ENCODE measurements at places on chromosomes 11 and 22.
A peak's percentile ranks its signal among the peaks of the same experiment; 100 is the strongest.

DNA sequence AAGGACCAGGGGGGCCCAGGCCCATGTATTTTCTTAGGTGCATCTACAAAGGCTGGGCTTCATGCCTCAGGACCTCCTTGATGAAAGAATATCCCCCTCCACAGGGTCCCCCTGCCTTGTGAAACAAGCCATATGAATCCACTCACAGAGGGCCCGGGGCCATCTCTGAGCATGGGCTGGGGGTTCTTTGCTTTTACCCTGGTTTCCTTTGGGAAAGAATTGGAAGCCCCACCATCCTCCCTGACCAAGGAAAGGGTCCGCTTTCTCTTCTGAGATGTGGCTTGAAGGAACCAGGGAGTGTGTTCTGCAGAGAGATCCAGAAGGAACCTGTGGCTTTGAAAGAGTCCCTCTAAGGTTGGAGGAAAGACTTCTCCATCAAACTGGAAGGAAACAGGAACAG is 9.2 kb upstream of the ANO1 start:
- DNase-seq: no peak

DNA sequence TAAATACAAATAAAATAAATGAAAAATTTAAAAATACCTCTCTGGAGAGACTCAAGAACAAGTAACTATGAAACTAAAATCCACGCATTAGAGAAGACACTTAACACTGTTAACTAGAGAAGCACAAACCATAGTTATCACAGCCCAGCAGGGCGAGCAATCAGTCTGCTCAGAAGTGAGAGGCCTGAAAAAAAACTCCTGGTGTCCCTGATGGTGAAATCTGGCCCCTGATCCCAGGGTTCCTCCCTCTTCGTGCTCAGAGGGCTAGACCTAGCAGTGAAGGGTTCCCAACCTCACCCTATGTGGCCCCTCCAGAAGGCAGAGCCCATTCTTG is 49.7 kb upstream of the VPREB1 start:
- DNase-seq: no peak

DNA sequence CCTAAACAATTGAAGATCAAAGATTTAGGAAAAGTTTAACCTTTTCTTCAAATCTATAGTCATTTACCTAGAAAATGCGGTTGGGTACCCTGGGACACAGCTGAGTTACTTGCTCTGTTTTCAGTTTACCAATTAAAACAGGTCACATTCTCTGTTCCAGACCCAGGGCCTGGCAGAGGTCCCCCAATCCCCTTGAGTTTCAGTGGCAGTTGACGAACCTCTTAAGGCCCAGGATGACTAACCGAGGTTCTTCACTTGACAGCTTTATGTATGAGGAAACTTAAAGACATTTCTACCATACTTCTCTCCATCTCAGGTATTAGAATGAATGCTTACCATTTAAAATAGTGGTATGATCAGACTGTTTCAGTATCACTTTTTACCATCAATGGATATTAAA is 16.3 kb downstream of the LDHAL6A start:
- no peak for DNase-seq

GRCh38 chr11:123549926-123550917 is 104.2 kb downstream of the SCN3B start:
- no peak for DNase-seq

- DNase-seq: no peak
These were observed 200.3 kb downstream of the MSANTD4 start for GRCh38 chr11:105821781-105822180.

GRCh38 chr11:38365274-38365673 is 1767.2 kb upstream of the RAG2 start:
- DNase-seq: no peak

GRCh38 chr11:65817312-65817834 is 16.4 kb upstream of the SNX32 start:
- DNase-seq: no peak

- no peak for DNase-seq
These were observed 83.5 kb upstream of the EIF3D start for GRCh38 chr22:36612458-36612857.

- no peak for DNase-seq
These were observed 242.7 kb upstream of the NCAM1 start for GRCh38 chr11:112718483-112718882.

DNA sequence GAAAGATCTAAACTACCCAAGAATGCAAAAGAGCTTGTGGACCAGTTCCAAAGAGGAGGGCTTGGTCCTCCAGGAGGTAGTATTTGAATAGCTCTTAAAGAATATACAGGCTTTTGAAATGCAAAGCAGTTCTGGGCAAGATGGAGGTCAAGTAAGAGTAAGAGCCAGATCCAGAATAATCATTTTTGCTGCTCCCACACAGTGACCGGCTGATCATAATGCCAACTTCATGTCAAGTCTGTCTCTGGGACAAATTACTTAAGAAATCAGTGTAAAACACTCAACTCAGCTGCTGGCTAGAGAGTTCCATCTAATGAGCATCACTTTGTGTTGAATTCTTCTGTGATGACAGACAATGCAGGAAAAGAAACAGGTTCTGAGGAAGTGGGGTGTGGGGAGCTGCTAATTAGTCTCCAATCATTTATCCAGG is 250.9 kb upstream of the NARS2 start:
- DNase-seq: peak; percentile 18

GRCh38 chr11:119154178-119154577 is 5.3 kb downstream of the ABCG4 start:
- DNase-seq: no peak

- peak; percentile 59 for DNase-seq
These were observed 950.9 kb upstream of the CHORDC1 start for GRCh38 chr11:91173701-91174100.

DNA sequence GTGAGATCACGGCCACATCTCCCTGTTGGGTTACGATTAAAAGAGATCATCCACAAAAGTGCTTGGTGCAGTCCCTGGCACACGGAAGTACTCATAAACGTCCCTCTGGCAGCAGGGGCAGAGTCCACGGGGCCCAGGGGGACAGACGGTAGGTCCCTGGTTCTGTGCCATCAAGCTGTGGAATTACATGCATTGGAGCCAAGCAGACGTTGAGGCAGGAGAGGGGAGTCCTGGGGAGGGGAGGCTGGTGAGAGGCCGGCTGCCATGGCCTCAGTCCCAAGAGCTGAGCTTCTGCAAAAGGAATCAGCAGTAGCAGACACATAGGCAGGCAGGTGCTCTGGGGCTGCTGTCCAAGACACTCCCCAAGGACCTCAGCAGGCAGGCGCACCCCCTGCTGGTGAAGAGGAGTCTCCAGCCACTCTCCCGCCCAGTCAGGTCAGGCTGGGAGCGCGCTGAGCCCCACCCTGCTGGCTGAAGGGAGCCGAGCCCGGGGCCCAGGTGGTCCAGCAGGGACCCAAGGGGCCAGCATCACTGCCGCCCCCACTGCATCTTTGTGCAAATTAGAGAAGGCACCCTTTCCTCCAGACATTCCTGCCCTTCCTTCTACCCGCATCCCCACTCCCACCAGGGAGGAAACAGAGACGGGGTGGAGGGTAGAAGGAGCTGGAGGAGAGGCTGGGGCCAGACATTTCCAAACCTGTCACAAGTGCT is 7.6 kb upstream of the KCTD17 start:
- DNase-seq: no peak

- peak; percentile 81 for DNase-seq
These were observed at the start of gene ANO3 for GRCh38 chr11:26331911-26332571. ANO3 (plus strand) TSS chr11:26332130; CDS start chr11:26332276, 146 bp downstream.

DNA sequence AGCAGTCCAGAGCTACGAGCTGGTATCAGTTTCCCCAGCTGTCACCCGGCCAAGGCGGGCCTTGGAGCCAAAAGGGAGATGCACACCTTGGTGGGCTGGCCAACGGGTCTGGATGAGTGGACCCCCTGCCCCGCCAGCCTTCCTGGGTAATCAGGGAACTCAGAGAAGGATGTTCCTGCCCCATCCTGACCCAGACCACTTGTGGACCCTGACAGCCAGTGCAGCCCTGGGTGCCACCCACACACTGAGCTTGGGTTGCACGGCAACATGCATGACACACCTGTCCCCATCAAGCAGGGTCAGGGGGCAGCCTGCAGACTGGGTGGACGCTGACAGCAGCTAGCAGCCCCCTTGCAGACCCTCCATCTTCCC is 8.6 kb downstream of the SLC25A1 start:
- DNase-seq: no peak

DNA sequence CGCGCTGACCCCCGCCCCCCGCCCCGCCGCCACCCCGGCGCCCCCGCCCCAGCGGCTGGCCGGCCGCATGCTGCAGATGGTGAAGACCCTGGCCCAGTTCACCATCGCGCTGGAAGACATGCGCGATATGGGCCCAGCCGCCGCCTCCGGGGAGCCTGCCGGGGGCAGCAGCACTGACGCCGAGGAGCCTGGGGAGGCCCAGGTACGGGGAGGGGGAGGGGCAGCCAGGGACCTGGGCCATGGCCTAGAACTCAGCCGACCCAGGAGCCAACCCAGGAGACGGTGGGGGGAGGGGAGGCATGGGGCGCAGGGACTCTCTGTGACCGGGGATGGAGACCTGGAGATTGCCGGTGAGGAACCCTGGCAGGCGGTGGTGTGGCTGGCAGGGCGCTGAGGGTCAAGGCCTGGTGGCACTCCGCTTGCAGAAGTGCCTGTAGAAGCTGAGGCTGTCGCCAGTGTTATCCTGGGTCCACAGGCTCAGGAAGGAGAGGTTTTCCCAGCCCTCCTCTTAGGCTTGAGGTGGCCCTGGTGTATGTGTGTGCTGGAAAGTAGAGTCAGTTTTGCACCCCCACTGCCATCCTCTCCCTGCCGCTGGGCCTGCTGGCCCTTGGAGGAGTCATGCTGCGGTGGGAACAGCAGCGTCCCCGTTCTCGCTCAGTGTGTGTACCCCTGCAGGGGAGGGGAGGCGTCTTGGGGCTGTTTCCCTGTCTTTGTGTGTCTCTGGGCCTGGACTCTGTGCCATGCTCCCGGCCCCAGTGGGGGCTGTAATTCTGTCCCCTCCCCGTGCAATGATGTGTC is 32.9 kb upstream of the RELT start:
- no peak for DNase-seq

GRCh38 chr22:42560781-42561180 is 7.0 kb downstream of the SERHL2 start:
- DNase-seq: peak; percentile 20
